ENCODE measurements at places on chromosomes 2 and 18. TPM values are rescaled to one million over a fixed set of nuclear protein-coding genes. Genes with fewer than 3 reads are reported as not detected.

DNA sequence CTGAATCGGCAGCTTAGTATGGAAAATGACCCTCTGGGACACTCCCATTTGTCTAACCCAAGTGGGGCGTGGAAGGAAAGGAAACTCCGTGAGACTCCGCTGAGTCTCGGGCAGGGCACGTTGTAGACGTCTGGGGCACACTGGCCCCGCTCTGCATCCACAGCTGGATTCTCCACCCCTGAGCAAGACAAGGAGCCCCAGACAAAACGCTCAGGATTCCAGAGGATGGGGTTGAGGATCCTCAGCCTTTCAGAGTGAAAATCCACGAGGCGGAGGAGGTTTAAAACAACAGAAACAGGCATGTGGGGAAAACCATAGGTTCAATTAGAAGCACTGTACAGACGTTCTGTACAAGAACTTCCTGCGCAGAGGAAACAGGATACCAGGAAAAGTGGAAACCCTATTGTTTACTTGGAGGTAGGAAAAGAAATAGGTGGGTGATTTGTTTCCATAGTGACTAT, 124.9 kb upstream of the ZNF236 start:
- no peak for DNase-seq

The ERBB4 gene
- total RNA-seq, result 0.19 TPM

DNA sequence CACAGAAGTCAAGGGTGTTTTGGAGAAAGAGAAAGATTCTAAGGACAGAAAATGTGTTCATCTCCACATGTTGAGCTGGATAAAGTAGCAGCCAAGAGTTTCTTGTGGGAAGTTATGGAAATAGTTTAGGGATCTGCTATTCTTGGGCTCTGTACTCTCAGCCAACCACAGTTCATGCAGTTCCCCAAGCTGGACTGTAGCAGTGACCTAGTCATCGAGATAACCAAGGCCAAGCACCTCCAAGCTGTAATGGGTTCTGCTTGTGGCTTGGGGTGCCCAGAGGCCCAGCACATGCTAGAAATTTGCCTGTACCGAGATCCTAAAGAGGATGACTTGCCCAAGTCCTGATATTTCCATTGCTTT, 91.9 kb upstream of the RASGRP3 start:
- DNase-seq, result no peak

DNA sequence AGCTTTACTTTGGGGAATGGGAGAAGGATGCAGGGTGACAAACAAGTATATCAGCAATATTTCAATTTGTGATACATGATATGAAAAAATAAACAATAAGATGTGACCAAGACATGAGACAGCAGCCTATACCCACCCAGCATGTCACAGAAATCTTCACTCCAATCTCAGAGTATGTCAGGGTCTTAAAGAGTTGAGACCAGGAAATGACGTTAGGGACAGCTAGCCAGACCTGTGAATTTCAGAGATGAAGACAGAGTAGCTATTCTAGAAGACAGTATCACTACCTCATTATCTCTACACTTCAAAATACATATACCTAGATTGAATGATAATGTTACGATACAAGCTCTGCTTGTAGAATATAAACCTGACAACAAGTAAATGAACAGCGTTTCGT, 282.8 kb downstream of the ZEB2 start:
- DNase-seq, result no peak

DNA sequence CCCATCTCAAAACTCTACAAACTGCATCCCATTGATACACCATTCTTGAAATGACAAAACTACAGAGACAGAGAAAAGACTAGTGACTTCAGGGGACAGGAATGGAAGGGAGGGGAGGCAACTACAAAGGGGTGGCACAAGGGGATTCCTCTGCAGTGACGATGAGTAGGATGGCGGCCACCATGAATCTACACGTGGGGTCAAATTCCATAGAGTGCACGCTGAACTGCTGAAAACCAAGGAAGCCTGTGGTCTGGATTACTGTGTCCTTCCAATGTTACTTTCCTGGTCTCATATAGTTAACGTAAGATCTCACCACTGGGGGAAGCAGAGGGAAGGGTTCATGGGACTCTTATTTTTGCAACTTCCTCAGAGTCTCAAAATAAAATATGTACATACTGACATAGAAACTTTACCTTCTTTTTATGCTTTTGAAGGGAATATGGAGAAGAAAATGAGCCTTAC, 23.6 kb downstream of the COX7A2L start:
- no peak for DNase-seq

DNA sequence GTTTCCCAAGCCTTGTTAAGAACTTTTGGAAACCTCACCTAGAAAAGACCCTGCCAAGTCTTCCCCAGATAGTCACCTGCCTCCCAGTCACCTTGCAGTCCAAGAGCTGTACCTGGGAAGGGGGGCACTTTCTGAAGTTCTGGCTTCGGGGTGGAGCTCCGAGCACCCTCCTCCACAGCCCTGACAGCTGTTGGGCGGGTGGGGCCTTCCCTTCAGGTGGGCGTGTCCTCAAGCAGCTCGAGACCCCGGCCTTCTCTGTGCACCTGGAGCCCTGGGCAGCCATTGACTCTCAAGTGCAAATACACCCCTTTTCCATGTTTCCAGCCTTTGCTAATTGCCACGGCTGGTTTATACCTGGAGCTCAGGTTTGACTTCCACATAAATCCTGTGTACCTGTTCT, 37.0 kb upstream of the IGFBP5 start:
- no peak for DNase-seq

DNA sequence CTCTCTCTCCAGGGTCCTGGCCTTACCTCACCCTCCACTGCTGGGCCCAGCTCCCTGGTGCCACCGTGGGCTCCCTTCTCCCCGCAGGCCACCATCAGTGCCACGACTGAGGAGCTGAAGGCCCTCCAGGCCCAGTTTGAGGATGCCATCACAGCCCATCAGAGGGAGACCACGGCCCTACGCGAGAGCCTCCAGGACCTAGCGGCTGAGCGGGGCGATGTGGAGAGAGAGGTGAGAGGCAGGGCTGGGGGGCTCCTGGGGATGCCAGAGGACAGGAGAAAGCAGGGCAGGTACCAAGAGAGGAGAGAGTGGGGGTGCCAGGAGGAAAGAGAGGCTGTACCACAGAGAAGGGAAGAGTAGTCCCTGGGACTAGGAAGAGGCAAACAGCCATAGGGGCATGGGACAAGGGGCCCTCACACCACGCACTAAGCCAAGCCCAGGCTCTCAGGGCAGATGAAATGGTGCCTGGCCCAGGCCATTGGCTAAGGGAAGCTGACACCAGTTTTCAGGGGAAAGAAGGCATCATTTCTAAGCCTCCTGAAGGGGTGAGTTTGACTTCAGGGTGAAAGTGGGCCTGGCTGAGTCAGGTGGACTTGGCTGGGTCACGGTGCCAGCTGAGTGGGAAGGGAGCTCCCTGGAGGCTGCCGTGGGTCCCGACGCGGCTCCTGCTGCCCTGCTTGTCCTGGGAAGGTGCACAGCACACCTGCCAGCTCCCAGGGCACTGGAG, 39.0 kb upstream of the SNED1 start:
- DNase-seq, result no peak

GRCh38 chr2:71558300-71559051, 105.1 kb downstream of the DYSF start:
- no peak for DNase-seq

GRCh38 chr18:37779220-37779619, 213.6 kb upstream of the CELF4 start:
- no peak for DNase-seq

DNA sequence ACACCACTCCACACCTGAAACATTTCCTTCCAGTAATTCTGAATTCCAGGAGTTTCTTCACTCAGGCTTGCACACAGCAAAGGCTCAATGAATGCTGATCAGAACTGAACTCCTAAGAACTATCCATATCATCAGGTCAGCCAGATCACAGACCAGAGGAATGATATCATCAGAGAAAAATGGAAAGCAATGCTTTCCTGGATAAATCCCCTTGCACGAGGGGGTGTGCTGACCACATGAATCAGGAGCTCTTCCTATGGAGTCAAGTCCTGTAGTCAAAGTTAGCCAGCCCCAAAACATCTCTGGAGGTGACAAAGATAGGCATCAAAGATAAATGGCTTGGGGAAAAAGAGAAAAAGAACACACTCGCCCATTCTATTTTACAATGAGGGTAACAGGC, 83.8 kb upstream of the ACVR2A start:
- DNase-seq, result no peak

DNA sequence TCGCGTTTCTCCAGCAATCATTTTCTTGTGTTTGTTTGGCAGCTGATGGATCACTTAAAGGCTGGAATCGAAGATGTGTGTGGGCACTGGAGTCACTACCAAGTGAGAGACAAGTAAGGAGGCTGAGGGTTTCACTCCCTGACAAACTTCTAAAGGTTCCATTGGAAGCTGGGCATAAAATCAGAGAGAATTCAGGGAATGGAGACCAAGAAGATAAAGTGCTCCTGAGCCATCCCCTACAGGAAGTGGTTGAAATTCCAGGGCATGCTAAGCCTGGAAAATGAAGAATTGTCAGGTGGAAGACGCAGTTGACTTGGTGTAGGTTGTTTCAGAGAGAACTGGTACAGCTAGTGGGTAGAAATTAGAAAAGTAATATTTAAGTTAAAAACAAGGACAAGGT, 39.1 kb downstream of the SLC9A4 start:
- no peak for DNase-seq

- DNase-seq, result no peak
These were observed 126.3 kb upstream of the OSR1 start for GRCh38 chr2:19484736-19485135.

DNA sequence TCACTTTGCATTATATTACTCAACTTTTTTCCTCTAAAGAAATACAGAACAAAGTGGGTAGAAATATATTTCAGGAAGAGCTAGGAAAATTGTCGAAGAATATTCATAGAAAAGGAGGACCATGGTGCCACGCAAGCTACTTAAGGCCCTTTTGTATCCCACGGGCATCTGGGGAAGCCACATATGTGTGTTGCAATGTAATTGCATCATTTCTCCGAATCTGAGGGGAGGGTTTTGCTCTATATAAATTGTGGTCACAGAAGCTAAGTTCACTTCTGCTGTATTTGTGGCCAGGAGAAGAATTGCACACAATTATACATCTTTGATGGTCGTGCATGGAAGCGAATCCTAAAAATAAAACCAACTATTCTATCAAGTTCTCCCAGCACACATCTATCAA, 360.3 kb downstream of the IRS1 start:
- DNase-seq, result no peak

- no peak for DNase-seq
These were observed 39.5 kb upstream of the FIGN start for GRCh38 chr2:163775304-163775703.

DNA sequence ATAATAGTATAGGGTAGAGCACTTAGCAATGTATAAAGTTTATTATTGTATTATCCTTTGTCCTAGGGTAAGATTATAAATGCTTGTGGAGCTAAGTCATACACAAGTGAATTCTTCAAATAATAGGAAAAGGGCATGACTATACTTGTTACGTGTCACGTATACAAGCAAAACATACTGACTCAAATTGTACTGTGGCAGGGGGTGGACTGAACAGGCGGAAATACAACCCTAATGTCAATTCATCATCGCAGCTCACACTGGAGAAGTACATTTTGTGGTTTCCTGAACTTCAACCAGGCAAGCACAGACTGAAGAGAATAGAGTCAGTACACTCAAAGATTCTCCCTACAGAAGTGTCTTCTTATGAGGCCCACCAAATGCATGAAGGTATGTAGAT, 201.0 kb downstream of the MBD2 start:
- DNase-seq, result peak; percentile 7

DNA sequence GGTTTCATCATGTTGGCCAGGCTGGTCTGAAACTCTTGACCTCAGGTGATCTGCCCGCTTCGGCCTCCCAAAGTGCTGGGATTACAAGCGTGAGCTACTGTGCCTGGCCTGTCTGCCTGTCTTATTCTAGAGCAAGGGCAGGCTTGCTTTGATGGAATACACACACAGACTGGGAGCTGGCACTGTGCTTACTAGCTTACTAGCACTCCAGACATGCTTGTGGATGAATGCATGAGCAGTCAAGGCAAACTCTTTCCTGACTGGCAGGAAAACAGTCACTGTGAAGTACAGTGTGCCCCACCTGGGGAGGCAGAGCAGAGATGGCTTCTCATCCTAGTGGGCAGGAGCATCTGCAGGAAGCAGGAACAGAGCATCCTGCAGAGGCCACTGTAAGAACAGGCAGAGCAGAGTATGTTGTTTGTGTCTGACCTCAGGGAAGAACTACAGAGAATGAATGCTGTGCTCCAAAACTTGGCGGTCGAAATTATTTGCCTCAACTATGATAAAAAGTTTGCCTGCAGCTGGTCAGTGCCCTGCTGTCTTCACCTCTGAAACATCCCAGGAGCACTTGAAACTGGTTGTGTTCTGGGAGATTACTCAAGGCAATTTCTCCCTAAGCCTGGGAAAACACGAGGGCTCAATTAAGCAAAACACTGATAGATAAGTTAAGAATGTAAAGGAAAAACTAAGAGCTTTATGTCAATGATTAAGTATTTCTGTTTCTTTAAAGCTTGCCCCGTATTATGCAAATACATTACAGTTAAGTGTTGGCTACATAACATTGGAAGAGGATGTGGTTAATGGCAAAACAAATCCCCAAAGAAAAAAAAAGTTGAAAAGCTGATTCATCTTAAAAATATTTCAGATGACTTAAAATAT, 102.4 kb downstream of the VAPA start:
- peak; percentile 36 for DNase-seq

GRCh38 chr2:26646986-26647672, 6.0 kb upstream of the CIB4 start:
- DNase-seq, result no peak

DNA sequence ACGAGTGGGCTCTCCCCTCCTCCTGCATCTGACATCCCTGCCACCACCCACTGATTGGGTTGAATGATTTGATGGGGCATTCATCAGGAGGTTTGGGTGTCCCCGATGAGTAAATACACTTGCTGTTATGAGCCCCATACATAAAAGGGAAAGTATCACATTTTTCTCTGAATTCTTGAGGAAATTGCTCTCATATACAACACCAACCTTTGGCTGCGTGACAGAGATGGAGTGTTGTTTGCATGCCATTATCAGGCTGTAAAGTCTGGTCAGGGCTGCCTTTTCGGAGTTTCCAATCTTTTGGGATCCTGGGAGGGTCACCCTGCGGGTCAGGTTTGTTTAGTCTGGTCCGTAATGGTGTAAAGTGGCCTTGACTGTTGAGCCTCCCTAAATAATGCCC, 227.9 kb upstream of the SPRED2 start:
- DNase-seq, result no peak

DNA sequence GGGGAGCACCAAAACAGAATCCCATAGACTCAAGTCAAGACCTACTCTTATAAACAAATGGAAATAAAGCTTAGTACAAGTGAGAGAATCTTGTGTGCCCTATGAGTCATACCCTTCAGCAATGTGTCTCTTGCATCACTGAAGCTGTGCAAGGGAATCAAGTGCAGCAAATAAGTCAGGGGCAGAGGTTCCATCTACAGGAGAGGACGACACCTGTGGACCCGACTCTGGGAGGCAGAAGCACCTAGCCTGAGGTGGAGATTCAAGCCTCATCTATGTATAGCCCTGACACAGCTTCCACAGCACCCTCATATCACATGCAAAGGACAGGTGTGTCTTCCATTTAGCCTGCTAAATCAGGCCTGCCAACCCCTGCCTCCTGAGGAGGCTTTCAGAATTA, 298.2 kb downstream of the CNTNAP5 start:
- DNase-seq, result no peak
